ENCODE measurements at places on chromosomes 5 and 9. TPM values are rescaled to one million over a fixed set of nuclear protein-coding genes. Genes with fewer than 3 reads are reported as not detected.

Gene SLCO6A1
- not detected for polyA plus RNA-seq

GRCh38 chr9:94639061-94639998 is at the start of gene FBP1:
Gene FBP1 (minus strand): TSS chr9:94639518. CDS start chr9:94639310, 208 bp downstream.
- H3K36me3 ChIP-seq = no peaks in the 10 kb centered on the region
- H3K27me3 ChIP-seq = no peaks in the 10 kb centered on the region
- peak; percentile 85 for DNase-seq
- peak within 1 kb of the TSS; percentile 58 for H3K4me3 ChIP-seq
- no peaks in the 10 kb centered on the region for H3K4me1 ChIP-seq
- no peak within 1 kb of the TSS for H3K27ac ChIP-seq

DNA sequence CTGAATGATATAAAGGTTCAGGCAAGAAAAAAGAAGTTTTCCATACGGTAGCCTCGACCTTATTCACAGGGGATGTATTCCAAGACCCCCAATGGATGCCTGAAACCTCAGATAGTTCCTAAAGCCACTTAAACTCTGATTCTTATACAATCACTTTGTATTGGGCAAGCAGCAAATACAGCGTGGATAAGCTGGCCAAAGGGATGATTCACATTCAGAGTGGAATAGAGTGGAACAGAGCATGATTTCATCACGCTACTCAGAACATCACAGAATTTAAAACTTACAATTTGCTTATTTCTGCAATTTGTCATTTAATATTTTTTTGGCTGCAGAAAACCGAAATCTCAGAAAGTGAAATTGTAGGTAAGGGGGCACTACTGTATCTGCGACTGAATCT is 40.5 kb upstream of the CDH18 start:
- H3K27ac ChIP-seq = no peak overlapping the region
- no peaks in the 10 kb centered on the region for H3K36me3 ChIP-seq
- no peak overlapping the region for H3K4me3 ChIP-seq
- no peak for DNase-seq
- no peaks in the 10 kb centered on the region for H3K4me1 ChIP-seq
- no peaks in the 10 kb centered on the region for H3K27me3 ChIP-seq

Gene CKMT2
- 5.4 TPM for polyA plus RNA-seq

DNA sequence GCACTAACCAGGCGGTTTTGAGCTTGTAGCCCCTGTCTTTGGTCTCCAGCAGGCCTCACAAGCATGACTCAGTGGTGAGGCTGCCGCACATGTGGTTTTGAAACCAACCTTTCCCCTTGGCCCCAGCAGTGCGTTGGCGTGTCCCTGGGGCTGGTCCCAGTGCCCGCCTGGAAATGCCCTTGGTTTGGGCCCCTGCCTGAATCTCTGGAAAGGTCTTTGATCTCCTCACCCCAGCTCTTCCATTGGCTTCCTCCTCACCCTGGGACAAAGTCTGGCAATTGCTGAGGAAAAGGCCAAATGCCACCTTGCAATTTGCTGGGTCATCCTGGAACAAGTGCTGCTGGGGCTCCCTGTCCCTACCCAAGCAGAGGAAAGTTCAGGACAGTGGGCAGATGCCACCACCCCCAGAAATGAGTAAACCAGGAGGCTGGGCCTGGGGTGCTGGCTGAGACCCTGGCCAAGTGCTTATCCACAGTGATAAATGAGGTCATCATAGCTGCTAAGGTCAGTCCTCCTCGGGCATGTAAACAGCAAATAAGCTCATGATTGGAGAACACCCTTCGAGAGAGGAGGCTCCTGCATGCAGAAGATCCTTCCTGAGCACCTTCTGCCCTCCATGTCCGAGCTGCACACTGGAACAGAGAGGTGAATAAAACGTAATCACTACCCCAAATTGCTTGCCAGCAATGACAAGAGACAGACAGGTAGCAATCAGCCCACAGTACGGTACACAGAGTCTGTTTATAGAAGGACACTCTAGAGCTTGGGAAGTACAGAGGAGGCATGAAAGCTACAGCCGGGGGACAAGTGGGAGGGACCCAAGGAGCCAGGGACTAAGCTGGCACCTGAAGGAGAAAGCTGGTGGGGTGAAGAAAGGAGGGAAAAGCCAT is 98.9 kb upstream of the CPEB4 start:
- no peaks in the 10 kb centered on the region for H3K27me3 ChIP-seq
- H3K4me3 ChIP-seq = no peak overlapping the region
- no peaks in the 10 kb centered on the region for H3K36me3 ChIP-seq
- H3K27ac ChIP-seq = no peak overlapping the region

Gene SCGB3A2
- 0.43 TPM for polyA plus RNA-seq

DNA sequence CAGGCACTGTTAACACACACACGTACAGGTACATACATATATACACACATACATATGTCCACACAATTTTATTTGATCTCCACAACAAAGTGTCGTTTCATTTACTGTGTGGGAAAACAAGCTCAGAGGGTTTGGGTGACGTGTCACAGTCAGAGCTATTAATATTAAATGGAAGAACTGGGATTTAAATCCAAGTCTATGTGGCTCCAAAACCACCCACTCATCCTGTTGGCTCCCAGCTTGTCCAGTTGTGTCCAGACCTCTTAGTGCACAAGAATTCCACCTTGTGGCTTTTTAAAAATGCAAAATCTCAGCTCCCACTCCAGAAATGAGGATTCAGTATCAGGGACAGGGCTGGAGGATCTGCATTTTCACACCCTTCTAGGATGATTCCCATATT is 52.3 kb upstream of the PTPDC1 start:
- DNase-seq = no peak
- no peaks in the 10 kb centered on the region for H3K36me3 ChIP-seq
- H3K4me3 ChIP-seq = peak overlapping the region; percentile 92
- H3K27me3 ChIP-seq = no peaks in the 10 kb centered on the region
- no peaks in the 10 kb centered on the region for H3K4me1 ChIP-seq
- H3K27ac ChIP-seq = no peak overlapping the region

Gene GARIN3
- not detected for polyA plus RNA-seq

- H3K27ac ChIP-seq = no peak overlapping the region
- H3K27me3 ChIP-seq = no peaks in the 10 kb centered on the region
- no peaks in the 10 kb centered on the region for H3K36me3 ChIP-seq
Observed at GRCh38 chr9:78319197-78320029, 22.5 kb downstream of the PSAT1 start.

DNA sequence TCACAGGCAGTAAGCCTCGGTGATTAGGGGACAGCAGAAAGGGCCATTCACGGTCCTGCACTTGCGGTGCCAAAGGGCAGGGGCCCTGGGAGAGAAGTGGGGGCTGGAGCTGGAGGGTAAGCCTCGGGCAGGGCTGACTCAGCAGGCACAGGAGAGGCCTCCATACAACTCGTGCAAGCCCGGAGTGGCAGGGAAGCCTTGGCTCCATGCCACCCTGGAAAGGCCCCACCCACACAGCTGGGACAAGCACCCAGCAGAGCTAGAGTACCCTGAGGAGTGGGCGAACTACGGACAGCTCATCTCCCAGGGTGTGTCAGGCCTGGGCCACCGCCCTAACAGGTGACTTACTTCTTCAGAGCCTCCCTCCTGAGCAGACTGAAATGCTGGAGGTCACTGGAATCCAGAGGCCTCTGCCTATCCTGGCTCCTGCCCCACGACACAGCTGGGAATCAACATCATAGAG is 5.6 kb upstream of the CAMK2A start:
- H3K4me1 ChIP-seq = no peaks in the 10 kb centered on the region
- peak; percentile 79 for DNase-seq
- H3K27ac ChIP-seq = no peak overlapping the region
- no peaks in the 10 kb centered on the region for H3K27me3 ChIP-seq

- no peak overlapping the region for H3K27ac ChIP-seq
- no peaks in the 10 kb centered on the region for H3K4me1 ChIP-seq
- H3K36me3 ChIP-seq = no peaks in the 10 kb centered on the region
- DNase-seq = no peak
Observed at GRCh38 chr5:24691074-24691473, 46.3 kb upstream of the CDH10 start.

- no peak for DNase-seq
- no peak overlapping the region for H3K4me3 ChIP-seq
- no peaks in the 10 kb centered on the region for H3K36me3 ChIP-seq
Observed at GRCh38 chr5:11494340-11494739, 409.9 kb downstream of the CTNND2 start.

Gene NR2F1-AS1
- polyA plus RNA-seq = 0.08 TPM

DNA sequence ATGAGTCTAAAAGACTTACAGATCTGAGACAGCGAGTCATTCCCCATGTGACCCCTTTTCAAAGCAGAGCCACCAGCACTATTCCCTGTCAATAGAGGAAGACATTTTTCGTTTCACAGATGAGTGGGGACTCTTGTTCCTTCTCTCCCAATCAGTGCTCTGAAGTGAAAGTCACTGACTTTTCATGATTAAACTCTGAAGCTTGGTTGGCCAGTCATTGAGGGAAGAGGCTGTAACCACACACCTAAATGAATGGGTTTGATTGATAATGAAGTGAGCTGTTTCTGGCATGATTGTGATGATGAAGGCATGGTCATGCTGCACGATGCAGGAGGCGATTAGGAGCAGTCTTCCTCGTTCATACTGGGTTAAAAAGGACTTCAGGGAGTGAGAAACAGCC is 171.9 kb downstream of the ZNF462 start:
- DNase-seq = no peak
- no peak overlapping the region for H3K4me3 ChIP-seq
- H3K4me1 ChIP-seq = no peaks in the 10 kb centered on the region
- H3K27me3 ChIP-seq = no peaks in the 10 kb centered on the region
- no peak overlapping the region for H3K27ac ChIP-seq

Gene GOLGA1
- 7.9 TPM for polyA plus RNA-seq

DNA sequence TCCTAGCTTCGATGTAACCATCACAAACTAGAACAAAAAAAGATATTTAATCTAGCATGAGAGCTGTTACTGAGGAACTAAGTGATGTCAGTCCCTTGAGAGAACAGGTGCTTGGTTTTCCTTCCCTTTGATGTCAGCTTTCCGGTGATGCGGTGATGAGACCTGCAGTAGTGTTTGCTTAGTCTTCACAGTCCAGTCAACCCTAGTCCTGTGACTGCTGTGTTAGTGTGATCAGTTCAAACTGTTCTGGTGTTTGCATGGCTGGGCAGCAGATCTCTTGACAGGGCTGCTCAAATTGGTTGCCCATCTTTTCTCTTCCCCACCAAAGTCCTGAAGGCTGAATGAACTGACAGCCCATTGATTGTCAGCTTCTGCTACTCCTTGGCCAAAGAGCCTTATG is 608.6 kb upstream of the DAB2 start:
- no peak overlapping the region for H3K27ac ChIP-seq
- DNase-seq = no peak
- H3K4me3 ChIP-seq = no peak overlapping the region
- no peaks in the 10 kb centered on the region for H3K4me1 ChIP-seq
- H3K36me3 ChIP-seq = no peaks in the 10 kb centered on the region

Gene PRELID2
- 4.8 TPM for polyA plus RNA-seq

DNA sequence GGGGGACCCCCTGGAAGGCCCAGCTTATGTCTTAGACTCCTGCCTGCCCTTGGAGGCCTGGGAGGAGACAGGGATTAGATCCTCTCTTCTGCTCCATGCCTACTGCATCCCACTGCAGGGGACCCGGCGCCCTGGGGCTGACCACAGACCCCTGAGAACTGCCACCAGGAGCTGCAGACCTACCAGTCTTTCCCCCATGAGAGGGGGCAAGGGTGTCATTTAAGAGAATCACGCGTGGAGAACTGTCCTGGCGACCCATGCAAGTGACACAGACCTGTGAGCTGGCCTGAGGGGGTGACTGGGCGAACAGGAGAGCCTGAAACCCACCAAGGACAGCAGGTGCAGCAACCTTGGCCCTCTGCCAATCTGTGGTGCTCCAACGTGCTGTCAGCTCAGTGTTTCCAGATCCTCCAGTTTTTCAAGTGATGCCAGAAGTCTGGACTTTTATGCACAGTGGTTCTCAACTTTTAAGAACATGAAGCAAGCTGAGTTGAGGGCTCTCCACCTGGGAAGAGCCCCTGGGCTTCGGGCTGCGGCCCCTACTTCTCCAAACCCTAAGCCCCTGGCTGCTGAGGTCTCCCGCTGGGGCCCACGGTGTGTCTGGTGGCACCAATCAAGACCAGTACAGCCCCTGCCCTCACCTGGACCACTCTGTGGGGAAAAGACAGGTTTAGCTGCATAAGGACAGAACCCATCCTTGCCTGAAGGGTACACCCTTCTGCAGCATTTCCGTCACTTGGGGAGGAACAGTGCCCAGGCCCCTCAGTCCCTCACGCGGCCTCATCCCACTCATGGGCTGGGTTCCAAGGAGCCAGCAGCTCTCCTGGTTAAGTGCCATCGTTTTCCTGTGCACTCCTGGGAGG is 18.2 kb downstream of the GFPT2 start:
- H3K4me3 ChIP-seq = no peak overlapping the region
- DNase-seq = peak; percentile 33
- no peaks in the 10 kb centered on the region for H3K36me3 ChIP-seq
- no peaks in the 10 kb centered on the region for H3K4me1 ChIP-seq
- H3K27me3 ChIP-seq = no peaks in the 10 kb centered on the region

Gene QRFP
- not detected for polyA plus RNA-seq

Data from aorta (tissue), 5 donors.